GM10248 (cell line): ENCODE measurements at places on chromosomes 7 and 10.

DNA sequence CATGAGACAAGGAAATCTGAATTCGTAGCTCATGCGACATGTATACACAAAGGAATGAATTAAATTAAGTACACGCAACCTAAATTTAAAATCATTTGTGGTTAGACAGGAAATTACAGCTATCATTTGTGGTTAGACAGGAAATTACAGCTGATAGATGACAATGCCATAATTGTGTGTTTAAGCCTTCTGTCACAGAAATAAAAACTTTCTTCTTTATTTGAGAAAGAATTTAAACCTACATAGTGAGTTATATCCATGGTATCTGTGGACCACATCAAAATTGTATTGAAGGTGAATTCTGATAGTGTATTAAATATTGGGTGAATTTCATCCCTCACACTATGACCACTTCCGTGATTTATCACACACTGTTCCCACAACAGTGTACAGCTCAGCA, 362.9 kb downstream of the MAGI2 start:
- DNase-seq, result no peak

- no peak for DNase-seq
Observed at GRCh38 chr10:98610301-98610700, 163.6 kb upstream of the HPS1 start.

DNA sequence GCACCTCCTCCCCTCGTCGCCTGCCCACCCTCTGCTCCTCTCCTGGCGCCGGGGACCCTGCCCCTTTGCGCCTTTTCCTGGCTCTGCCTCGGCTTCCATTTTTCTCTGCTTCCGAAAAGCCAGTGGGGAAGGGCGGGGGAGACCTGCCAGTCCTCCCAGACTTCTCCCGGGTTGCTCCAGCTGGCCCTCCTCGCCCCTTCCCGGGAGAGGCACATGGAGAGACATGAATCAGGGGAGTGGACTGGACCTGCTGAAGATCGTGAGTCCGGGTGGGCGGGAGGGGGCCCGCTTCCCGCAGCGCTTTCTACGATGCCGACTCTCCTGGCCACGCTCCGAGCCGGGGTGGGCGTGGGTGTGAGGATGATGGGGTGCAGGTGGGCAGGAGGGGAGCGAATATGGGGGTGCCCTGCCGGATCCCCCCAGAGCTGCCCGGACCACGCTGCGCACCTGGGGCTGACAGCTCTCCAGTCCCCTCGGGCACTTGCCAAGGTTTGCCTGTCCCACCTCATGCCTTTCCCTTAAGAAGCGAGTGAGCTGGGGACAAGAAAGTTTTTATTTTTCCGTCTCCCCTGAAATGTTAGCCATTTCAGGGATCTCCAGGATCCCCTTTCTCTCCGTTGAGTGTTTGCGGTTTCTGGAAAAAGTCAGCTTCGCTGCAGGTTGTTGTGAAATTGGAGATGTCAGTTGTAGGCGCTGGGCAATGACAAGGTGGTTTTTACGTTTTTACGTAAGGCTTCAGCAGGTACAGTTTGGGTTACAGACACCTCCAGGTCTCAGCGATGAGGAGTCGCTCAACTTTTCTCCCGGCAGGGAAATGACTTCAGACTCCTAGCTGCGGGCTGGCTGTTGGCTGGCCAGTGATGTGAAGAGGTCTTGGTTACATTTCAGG, 977 bp downstream of the CACNB2 start:
- no peak for DNase-seq

- DNase-seq, result no peak
Observed at GRCh38 chr7:49927631-49928030, 154.2 kb downstream of the VWC2 start.

GRCh38 chr7:2612445-2613097, 19.2 kb upstream of the TTYH3 start:
- DNase-seq, result no peak

DNA sequence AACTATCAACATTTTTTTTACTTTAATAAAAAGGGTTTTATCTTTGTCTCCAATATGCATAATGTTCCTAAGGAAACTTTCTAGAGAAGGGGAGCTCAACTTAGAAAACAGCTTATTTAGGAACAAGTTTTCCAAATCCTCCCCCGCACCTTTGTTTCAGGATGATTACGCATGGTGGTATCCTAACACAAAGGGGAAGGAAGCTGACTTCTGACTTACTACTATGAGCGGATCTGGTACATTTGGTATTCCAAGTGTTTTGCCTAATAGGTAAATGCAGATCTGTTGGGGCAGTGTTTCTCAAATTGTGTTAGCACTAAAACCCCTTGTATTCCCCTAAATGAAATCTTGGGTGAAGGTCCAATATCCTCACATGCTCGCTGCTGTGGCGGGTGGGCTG, 229.3 kb upstream of the KLF14 start:
- DNase-seq, result no peak

- DNase-seq, result no peak
Observed at GRCh38 chr10:59075576-59075975, 100.9 kb upstream of the PHYHIPL start.

DNA sequence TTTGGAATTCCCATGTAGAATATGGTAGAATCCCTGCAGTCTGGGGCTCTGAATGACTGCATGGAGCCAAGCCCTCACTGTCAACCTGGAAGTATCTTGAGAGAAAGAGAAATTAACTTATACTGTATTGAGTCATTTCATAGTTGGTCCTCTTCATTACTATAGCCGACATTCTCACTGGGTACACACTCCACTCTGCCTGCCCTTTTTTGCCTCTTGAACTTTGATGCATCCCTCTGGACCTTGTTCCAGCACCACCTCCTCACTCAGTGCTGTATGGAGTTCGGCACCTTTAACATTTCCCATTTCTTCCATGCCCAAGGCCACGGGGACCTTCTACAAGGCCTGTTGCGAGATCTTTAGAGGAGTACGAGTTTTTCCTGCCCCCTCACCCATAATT, 4.6 kb upstream of the ARHGAP22 start:
- DNase-seq, result no peak
